ENCODE measurements at places on chromosomes 7 and 10.

GRCh38 chr7:85512790-85513189, 325.9 kb upstream of the SEMA3D start:
- no peak for DNase-seq

- no peak for DNase-seq
These were observed 51.6 kb downstream of the HIBADH start for GRCh38 chr7:27611059-27611458.

GRCh38 chr7:2052657-2053048, 180.1 kb downstream of the MAD1L1 start:
- DNase-seq, result no peak

DNA sequence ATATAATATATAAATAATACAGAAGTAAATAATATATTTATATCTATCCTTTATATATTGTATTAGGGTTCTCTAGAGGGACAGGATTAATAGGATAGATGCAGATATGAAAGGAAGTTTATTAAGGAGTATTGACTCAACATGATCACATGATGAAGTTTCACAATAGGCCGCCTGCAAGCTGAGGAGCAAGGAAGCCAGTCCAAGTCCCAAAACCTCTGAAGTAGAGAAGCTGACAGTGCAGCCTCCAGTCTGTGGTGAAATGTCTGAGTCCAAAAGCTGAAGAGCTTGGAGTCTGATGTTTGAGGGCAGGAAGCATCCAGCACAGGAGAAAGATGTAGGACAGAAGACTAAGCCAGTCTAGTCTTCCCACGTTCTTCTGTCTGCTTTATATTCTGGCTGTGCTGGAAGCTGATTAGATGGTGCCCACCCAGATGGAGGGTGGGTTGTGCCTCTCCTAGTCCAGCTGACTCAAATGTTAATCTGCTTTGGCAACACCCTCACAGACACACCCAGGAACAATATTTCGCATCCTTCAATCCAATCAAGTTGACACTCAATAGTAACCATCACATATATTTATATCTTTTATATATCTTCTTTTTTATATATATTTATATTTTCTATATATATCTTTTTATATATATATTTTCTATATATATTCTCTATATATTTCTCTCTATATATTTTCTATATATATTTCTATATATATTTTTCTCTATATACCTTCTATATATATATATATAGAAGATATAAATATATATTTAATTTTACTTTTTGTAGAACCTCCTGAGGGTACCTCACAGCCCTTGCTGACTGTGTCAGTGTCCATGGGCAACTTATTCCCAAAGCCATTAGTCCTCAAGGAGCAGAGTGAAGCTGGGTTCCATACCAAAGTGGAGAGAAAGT, 24.6 kb upstream of the AKR1B10 start:
- DNase-seq, result no peak

- no peak for DNase-seq
These were observed 233.9 kb upstream of the CACNA2D1 start for GRCh38 chr7:82677493-82677892.

DNA sequence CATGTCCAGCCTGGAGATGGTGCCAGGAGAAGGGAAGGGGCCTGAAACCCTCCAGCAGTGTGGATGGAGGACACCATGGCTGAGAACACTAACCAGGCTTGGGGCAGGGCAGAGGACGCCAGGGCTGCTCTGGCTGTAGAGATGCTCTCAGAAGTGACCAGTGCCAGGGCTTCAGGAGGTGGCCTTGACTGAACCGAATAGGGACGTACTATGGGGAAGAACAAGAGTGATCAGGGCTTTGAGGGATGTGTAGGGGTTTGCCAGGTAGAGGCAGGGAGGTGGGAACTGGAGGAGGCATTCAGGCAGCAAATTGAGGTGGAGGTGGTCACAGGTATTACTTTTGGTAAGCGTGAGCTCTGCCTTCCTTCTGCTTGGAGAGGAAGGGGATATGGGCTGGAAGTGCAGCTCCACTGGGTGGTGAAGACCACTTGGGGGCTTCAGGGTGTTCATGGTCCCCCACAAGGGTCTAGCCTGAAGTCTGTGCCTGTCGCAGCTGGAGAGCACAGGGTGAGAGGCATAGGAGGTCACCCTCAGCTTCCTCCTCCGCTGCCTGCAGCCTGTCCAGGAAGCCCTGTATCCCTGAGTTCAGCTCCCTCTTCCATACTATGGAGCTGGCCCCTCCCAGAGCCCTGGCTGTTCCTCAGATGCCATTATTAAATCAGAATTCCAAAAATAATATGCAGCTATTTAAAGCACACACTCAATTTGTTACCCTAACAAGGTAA, 27.8 kb downstream of the ADCY1 start:
- peak; percentile 15 for DNase-seq

- DNase-seq, result peak; percentile 54
These were observed 776 bp downstream of the PEX1 start for GRCh38 chr7:92527300-92528187.

DNA sequence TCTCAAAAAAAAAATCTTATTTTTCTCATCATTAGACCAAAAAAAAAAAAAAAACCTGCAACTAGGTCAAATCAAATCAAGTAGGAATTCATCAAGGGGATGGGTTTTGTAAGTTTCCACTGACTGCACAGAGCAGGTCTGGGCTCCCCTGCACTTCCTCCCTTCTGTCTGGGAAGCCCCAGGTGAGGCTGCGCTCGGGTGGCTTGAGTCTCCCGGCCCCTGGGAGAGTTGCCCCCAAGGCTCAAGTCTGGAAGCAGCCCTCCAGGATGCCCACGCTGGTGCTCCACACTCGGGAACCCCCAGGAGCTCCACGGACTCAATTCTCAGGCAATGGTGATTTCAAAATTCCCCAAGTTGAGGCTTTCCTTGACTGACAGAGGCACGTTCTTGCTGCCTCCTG, 41.7 kb upstream of the RBM33 start:
- DNase-seq, result no peak

- DNase-seq, result no peak
These were observed 264.3 kb downstream of the ADK start for GRCh38 chr10:74415146-74415839.

DNA sequence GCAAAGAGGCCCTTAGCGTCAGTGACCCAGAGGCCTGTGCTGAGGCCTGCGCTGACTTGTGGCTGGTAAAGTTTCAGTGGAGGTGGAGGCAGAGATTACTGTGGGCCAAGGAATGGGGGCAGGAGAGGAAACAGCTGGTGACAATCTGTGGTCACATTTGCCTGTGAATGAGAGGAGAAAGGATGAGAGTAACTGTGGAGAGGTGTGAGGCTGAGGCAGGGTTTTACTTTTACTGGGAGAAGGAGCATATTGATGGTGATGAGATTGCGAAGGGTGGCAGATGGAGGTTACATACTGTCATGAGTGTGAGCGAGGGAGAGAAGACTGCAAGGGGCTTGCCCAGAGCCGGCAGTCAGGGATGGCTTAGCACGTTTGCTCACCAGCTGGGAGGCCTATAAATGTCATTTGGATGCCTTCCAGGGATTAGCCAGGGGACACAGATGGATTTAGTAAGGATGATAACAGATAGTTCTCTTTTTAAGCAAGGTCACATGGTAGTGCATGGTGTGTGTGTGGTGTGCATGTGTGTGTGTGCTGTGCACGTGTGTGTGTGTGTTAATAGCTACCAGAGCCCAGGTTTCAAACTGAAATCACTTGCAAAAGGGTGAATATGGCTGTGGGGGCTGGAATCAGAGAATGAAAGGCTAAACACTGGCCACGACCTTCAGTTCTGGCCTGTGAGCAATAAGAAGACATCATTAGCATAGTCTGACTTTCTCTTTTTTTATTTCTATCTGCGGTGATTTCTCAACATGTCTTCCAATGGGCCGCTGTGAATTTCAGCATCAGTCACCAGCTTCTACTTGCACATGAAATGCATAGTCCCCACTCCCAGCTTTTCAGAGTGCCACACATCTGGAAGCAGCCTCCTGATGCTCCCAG, 291.5 kb upstream of the ZNF32 start:
- no peak for DNase-seq

DNA sequence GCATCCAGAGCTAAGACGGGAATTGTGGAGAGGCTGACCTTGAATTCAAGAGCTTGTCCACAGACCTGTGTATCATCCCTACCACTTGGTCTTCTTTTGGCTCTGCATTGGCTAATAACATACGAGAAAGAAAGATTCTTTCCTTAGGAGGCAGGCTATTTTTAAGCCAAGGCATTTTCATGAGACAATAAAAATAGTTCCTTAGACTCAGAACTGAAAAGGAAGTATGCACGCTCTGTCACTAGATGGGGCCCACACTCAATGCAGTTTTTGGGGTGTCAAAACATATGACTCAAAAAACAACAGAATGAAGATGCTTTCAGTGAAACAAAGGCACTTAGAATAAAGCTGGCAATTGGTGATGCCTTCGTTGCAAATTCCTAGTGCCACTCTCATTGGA, 265.9 kb upstream of the DGKB start:
- DNase-seq, result no peak

DNA sequence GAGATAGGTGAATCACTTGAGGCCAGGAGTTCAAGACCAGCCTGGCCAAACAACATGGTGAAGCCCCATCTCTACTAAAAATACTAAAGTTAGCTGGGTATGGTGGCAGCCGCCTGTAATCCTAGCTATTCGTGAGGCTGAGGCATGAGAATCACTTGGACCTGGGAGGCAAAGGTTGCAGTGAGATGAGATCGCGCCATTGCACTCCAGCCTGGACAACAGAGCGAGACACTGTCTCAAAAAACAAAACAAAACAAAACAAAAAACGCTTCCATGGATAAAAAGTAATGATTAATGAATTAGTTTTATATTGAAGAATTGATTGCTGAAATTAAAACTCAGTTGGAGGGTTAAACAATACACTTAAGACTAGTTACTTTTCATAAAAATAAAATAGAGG, 32.3 kb downstream of the KLHDC10 start:
- no peak for DNase-seq

GRCh38 chr10:80498833-80499741, 38.6 kb upstream of the SH2D4B start:
- peak; percentile 71 for DNase-seq

GRCh38 chr7:22872096-22872807, 49.6 kb upstream of the TOMM7 start:
- DNase-seq, result no peak

- no peak for DNase-seq
These were observed 431.2 kb upstream of the AUTS2 start for GRCh38 chr7:69166979-69167516.

- no peak for DNase-seq
These were observed 1065.8 kb upstream of the C7orf33 start for GRCh38 chr7:147524726-147525250.

GRCh38 chr10:88108115-88108610, 244.7 kb downstream of the PTEN start:
- DNase-seq, result no peak

- peak; percentile 34 for DNase-seq
These were observed 13.1 kb downstream of the FXYD4 start for GRCh38 chr10:43384252-43385221.

DNA sequence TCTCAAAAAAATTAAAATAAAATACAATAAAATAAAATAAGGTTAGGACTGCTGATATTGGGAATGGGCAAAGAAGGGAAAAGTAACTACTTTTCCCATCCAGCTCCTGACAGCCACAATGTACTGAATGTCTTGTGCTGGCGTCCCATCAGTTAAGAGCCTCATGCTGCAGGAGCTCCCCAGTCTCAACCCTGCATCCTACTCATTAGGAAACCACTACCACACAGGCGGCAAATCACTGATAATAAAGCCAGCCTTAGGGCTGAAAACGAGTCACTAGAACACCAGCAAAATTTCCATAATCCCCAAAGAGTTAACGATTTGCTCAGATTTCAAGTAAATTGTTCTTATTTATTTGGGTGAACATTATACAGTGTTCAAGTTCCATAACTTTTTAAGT, 4.3 kb downstream of the YWHAG start:
- DNase-seq, result no peak

DNA sequence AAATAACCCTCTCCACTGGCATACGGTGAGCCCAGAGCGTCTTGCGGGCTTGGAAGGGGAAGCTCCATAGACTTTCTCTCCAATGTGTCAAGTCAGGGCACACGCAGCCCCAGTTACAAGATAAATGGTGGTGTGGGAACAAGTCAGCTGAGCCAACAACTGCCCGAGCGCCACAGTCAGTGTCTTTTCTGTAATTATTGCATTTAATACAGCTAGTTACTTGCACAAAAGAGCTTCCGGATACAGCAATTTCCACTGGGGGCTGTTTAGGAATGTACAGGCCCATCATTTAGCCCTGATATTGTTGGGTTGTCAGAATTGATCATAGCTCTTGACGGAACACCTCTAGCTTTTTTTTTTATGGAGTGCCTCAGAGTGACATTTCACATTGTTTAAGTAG, 193.5 kb upstream of the SP8 start:
- no peak for DNase-seq

DNA sequence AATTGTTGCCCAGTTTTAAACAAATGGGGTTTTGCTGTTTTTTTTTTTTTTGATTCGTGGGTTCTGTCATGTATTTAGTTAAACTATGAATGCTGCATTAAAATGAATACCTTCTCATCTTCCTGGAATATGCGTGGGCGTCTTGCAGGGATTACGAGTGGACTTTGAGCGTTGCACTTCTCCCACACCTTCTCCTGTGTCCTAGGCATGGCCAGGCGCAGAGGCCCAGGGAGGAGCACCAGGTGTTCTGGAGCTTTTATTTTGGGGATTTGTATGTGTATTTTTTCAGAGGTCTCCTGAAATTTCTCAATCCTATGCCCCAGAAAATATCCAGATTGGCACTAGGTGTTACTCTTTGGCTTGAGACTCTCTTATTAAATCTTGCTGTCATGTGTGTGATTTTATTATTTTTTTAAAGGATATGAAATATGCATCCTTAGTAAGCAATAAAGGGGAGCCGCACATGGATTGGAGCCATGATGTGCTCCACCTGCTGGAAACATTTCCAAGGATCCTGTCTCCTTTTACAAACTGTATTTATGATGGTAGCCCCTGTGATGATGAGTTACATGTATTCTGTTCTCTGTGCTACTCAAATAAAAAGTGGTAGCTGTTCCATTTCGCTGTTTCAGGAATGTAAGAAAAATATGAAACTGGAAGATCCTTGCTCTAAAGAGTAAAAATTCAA, 482.2 kb upstream of the KLF6 start:
- DNase-seq, result no peak

- no peak for DNase-seq
These were observed 41.2 kb downstream of the GPR85 start for GRCh38 chr7:113045379-113045778.

- DNase-seq, result no peak
These were observed 122.3 kb downstream of the NRP1 start for GRCh38 chr10:33212061-33212748.

GRCh38 chr7:47128700-47129099, 453.2 kb downstream of the TNS3 start:
- no peak for DNase-seq

DNA sequence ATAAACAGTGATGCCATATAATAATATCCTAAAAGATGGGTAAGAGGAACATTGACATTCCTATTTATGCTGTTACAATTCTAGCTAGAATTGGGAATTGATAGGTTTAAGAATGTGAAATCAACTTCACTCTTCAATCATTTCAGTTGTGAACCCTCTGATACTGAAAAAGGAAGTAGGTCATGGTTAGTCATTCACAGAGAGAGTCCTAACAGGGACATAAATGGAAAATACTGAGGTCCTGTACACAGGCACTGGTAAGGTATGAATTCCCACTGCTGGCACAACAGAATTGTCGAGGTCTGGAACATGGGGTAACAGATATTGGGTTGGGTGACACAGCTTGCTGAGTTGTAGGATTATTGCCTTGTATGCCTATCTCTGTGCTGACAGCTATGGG, 289.4 kb upstream of the LRRN3 start:
- no peak for DNase-seq
